Activated naive CD8-positive, alpha-beta T cell treated with anti-CD3 and anti-CD28 coated beads, Interleukin-2, amount 10 ng/mL, durations not matched to agents 7 days and 5 days (primary cell): ENCODE measurements at places on chromosomes 7 and 10. TPM values are rescaled to one million over a fixed set of nuclear protein-coding genes. Genes with fewer than 3 reads are reported as not detected.

- no peak overlapping the region for H3K4me3 ChIP-seq
- H3K36me3 ChIP-seq = no peaks in the 10 kb centered on the region
- H3K4me1 ChIP-seq = peaks cover 11% of the 10 kb centered on the region
- no peak for DNase-seq
- H3K27me3 ChIP-seq = peaks cover 38% of the 10 kb centered on the region
- H3K27ac ChIP-seq = no peak overlapping the region
Observed at GRCh38 chr7:134126146-134126545, 994 bp upstream of the LRGUK start.

The PIP gene
- total RNA-seq = not detected

- H3K27ac ChIP-seq = no peak overlapping the region
- no peak for DNase-seq
- H3K4me3 ChIP-seq = no peak overlapping the region
- H3K27me3 ChIP-seq = peaks cover 6% of the 10 kb centered on the region
Observed at GRCh38 chr7:22561321-22561811, 61.4 kb upstream of the STEAP1B start.

- peak; percentile 13 for DNase-seq
- H3K4me3 ChIP-seq = no peak overlapping the region
- no peaks in the 10 kb centered on the region for H3K27me3 ChIP-seq
- peaks cover 3% of the 10 kb centered on the region for H3K4me1 ChIP-seq
- peaks cover 3% of the 10 kb centered on the region for H3K36me3 ChIP-seq
Observed at GRCh38 chr7:30656006-30656957, 26.0 kb downstream of the CRHR2 start.

- H3K27ac ChIP-seq = no peak overlapping the region
- H3K27me3 ChIP-seq = peaks cover 2% of the 10 kb centered on the region
- no peak for DNase-seq
- H3K36me3 ChIP-seq = peaks cover 3% of the 10 kb centered on the region
Observed at GRCh38 chr7:66255534-66256100, 50.5 kb downstream of the TPST1 start.

DNA sequence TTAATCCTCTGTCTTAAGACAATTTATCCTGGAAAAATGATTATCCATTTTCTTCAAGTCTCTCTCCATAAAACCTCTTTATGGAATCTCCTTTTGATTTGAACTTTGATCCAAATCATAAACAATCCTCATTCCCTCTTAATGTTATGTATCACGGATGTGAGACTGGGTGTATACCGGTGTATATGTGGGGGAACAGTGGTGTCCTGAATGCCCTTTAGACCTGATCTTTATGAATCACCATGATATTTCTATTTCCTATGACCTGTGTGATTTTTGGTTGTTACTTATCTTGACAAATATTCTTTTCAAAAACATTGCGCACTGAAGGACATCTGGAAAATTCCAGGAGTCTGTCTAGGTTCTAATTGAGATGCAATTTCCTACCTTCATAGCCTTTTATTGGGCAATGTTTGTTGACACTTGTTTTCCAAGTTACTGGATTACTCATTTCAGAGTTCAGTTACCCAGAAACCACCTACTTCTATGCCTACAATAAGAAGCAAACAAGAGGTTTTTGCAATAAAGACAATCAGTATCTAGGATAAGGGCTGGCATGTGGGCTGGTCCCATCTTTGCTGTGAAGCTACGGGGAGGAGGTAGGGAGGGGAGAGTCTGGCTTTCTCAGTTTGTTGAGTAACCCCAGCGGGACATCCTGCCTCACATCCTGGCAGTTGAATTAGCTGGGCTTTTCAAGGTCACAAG is 190.4 kb downstream of the CTTNBP2 start:
- no peak for DNase-seq
- H3K4me3 ChIP-seq = no peak overlapping the region
- H3K27me3 ChIP-seq = no peaks in the 10 kb centered on the region
- H3K36me3 ChIP-seq = no peaks in the 10 kb centered on the region
- H3K27ac ChIP-seq = no peak overlapping the region

The OPN4 gene
- not detected for total RNA-seq
